Renal pelvis (tissue), 12 donors: ENCODE measurements at places on chromosomes 1 and 21.
A peak's percentile ranks its signal among the peaks of the same experiment; 100 is the strongest.

DNA sequence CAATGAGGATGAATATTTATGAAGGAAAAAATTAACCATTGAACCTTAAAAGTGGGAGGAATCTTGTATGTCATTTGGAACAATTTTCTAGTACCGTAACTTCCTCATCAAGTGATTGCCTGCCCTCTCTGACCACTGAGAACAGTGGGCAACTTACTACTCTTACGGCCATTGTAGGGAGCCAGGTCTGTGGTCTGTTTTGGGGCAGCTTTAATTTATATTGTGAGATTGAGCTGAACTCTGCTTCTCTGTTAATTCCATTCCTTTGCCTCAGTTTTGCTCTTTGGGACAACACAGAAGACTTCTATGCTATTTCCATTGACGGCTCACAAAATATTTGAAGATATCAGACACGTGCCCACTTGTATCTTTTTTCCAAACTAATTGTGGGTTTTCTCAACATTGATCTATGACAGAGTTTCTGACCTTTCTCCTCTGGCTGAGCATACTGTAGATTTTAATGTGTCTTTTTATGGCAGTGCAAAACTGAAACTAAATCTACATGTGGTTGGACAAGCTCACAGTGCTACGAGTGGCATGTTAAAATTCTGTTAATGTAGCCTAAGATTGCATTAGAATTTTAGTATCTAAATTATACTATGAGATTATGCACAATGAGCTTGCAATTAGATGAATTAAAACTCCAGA is 27.8 kb upstream of the ZNF281 start:
- no peak for DNase-seq

- no peak for DNase-seq
Observed at GRCh38 chr1:208243527-208243966, 637 bp downstream of the PLXNA2 start.

GRCh38 chr1:153360592-153361479 is 3.2 kb downstream of the S100A9 start:
- DNase-seq = no peak

DNA sequence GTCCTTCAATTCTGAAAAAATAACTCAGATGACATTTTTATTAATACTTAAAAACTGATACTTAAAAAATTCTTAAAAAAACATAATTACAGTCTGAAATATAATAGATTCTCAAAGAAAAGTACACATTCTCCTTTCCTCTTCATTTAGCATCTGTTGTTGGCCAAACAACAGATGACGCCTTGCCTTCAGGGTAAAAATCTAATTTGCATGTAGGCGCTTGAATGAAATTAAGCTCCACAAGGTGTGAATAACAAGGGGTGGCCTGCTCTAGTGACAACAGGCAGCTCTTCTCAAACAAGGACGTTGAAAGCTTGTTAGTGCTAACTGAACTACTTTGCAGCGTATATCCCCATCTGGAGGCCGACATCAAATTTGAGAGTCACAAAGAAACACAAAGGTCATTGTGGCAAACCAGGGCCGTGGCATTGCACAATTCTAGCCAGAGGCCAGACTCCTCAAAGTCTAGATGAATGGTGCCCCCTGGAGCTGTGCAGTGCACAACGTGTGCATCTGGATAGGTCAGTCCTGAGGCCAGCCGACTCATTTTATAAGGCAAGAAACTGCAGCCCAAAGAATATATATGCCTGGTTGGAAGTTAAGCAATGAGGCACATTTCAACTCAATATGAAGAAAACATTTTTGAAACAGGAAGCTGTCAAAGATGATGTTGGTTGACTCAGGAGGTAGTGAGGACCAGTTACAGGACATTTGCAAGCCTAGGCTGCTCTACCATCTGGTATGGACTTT is 459.2 kb upstream of the RUNX1 start:
- DNase-seq = no peak

GRCh38 chr1:209560952-209561351 is 22.6 kb upstream of the CAMK1G start:
- DNase-seq = no peak

- DNase-seq = no peak
Observed at GRCh38 chr1:20723159-20723536, 5.3 kb upstream of the KIF17 start.

- no peak for DNase-seq
Observed at GRCh38 chr1:42937836-42938644, 20.6 kb downstream of the SLC2A1 start.

DNA sequence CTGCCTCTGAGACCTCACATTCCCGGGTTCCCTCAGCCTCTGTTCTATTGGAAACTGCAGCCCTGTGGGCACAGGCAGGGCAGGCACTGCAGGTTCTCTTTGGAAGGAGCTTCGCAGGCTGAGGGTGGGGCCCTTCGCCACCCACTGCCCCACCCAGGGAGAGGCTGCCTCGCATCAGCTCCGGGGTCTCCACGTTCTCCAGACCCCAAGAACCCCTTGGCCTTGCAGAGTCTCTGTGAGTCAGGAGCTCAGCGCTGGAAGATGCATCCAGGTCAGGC is 8.6 kb upstream of the C1orf159 start:
- no peak for DNase-seq

DNA sequence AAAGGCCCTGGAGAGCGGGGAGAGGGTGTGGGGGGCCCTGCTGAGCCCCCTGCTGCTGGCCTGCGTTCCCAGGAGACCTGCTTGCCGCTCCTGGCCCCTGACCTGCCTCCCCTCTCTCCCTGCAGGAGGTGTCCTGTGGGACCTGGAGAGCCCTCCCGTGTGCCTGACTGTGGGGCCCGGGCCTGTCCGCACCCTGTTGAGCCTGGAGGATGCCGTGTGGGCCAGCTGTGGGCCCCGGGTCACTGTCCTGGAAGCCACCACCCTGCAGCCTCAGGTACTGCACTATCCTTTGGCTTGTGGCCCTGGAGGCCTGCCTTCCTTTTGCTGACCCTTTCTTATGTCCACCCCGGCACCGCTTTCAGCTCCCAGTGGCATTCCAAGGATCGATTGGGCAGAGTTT is 90.8 kb upstream of the ACTL8 start:
- DNase-seq = no peak

DNA sequence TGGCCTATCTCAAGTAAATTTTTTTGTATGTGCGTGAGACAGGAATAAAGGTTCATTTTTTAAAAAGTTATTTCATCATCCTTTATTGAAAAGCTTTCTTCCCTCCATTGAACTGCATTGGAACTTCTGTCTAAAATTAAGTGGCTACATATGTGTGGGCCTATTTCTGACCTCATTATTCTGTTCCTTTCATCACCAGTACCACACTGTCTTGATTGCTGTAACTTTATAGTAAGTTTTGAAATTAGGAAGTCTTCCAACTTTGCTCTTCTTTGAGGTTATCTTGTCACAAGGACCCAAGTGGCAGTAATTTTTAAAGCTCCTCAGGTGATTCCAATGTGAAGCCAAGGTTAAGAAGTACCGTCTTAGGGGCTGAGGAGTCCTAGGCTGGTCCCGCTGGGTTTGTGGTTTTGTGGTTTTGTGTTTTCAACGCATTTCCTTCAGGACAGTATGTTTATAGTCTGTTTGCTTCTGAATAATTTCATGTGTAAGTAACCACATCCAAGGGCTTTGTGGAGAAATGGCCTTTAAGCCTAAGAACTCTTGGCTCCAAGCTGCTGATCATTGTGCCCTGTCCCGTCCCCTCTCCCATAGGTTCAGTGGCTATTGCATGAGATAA is 12.4 kb upstream of the SCAF4 start:
- no peak for DNase-seq

DNA sequence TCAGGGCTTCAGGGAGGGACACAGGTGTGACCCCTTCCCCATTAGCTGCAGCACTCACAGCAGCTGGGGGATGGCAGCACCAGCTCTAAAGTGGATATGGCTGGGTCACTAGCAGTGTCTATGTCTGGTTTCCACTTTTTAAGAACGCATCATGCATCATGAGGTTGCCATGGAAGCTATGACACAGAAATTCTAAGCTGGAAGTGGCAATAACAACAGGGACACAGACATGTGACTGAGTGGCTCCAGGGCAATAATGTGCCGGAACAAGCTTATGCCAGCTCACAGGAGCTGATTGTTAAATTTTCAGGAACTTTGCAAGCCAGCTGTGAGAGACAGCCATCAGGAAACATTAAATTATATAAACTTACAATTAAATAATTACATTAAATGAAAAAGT is 51.2 kb upstream of the NFASC start:
- DNase-seq = no peak

- DNase-seq = no peak
Observed at GRCh38 chr1:231919239-231919885, 292.8 kb downstream of the DISC1 start.

DNA sequence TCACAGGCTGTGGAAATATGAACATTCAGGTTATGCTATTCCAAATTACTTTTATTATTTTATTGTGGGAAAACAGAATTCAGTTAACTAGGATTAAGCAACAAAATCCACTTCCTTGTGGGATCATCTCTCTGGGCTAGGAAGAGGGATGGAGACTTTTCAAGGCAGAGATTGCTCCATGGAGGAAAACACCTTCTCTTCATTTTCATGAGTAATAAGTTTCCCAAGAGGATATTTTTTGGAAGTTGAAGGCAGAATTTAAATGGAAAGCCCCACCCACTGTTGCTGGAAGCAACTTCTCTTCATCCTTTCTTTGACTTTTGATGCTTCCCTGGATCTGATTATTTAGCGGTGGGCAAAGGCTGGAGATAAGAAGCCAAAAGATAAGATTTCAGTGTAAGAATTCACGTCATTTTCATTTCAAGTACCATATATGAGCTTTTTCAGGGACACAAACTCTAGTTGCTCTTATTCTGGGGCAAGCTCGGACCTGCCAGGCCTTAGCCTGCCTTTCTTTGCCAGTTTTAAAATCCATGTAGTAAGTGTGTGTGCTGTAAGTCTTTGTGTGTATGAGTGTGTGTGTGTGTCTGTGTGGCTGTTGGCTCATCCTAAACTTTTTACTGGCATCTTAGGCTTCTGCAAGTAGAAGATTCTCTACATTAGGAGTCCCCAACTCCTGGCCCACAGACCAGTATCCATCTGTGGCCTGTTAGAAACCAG is 11.7 kb upstream of the IL24 start:
- no peak for DNase-seq

GRCh38 chr1:184260382-184260781 is 126.4 kb upstream of the C1orf21 start:
- no peak for DNase-seq

DNA sequence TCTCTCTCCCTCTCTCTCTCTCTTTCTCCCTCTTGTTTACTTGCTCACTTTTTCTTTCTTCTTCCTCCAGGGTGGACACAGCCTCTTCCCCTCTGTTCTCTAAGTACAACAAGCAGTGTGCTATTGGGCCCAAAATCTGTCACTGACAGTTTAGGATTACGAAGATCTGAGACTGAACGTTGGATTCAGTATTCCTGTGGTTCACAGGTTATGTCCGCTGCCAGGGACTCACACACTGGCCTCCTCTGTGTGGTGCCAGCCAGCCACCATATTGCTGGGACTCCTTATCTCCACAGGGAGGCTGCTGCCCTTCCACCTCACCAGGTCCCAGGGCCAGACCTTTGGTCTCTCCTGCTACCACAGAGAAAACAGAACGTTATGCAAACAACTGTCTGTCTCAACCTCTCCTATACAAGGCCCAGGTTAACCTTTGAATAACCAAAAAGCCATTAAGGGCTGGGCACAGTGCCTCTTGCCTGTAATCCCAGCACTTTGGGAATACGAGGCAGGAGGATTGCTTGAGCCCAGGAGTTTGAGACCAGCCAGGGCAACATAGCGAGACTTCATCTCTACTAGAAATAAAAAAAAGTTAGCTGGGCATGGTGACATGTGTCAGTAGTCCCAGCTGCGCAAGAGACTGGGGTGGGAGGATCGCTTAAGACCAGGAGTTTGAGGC is 171.9 kb upstream of the RAB4A start:
- no peak for DNase-seq

DNA sequence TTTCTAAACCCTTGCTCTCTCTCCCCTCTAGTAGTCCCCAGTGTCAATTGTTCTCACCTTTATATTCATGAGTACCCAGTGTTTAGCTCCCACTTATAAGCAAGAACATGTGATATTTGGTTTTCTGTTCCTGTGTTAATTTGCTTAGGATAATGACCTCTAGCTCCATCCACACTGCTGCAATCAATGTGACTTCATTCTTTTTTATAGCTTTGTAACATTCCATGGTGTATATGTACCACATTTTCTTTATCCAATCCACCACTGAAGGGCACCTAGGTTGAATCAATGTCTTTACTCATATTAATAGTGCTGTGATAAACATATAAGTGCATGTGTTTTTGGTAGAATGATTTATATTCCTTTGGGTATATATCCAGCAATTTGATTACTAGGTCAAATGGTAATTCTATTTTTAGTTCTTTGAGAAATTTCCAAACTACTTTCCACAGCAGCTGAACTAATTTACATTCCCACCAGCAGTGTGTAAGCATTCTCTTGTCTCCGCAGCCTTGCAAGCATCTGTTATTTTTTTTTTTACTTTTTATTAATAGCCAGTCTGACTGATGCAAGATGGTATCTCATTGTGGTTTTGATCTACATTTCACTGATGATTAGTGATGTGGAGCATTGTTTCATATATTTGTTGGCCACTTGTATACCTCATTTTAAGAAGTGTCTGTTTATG is 277.8 kb downstream of the LTN1 start:
- no peak for DNase-seq

DNA sequence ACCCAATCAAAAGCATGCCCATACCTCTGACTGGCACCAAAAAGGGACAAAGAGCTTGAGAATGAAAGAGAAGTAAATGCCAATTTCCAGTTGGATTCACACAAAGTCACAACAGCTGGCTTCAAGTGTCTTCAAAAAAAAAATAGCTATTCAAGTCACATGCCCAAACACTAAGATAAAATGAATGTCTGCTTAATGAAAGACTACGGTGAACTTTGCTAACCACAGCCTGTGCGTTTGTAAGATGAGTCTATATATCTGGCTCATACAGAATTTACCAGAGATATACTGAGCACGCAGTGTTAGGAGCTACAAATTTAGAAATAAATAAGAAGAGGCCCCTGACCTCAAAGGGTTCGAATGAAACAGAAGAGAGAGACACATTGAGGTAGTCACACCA is 73.2 kb downstream of the DAB1 start:
- no peak for DNase-seq

DNA sequence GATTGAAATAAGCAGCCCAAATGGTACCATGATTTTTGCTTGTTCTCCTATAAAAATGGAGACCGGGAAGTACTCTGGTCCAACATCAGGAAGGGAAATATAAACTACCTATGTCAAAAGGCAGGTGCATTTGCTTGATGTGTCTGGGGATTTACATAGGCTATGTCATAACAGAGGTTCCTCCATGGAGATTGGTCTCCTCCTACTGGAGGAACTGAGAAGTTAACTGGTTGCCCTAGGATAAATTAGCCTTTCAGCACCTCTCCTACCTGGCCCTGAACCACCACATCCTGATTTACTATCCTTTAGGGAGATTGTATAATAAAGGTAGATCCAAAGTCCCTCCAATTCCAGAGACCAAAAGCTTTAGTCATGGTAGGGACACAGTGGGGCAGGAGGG is 1109.3 kb upstream of the B3GALT2 start:
- DNase-seq = peak; percentile 28

- no peak for DNase-seq
Observed at GRCh38 chr1:74995821-74996220, 138.4 kb upstream of the LHX8 start.

- DNase-seq = no peak
Observed at GRCh38 chr1:232452117-232452516, 177.8 kb downstream of the SIPA1L2 start.
